Ovary (tissue), 10 donors: ENCODE measurements at places on chromosomes 4 and X. TPM values are rescaled to one million over a fixed set of nuclear protein-coding genes. Genes with fewer than 3 reads are reported as not detected.

GRCh38 chrX:44961817-44962607, 89.0 kb downstream of the KDM6A start:
- H3K27me3 ChIP-seq: no peaks in the 10 kb centered on the region
- H3K4me3 ChIP-seq: no peak overlapping the region
- H3K27ac ChIP-seq: no peak overlapping the region

GRCh38 chr4:125704726-125705125, 390.0 kb downstream of the FAT4 start:
- no peak for DNase-seq
- no peak overlapping the region for H3K4me3 ChIP-seq

GRCh38 chr4:126731062-126731461, 901.7 kb upstream of the INTU start:
- H3K36me3 ChIP-seq: no peaks in the 10 kb centered on the region
- no peak overlapping the region for H3K4me3 ChIP-seq
- no peak overlapping the region for H3K27ac ChIP-seq
- DNase-seq: no peak

- no peaks in the 10 kb centered on the region for H3K27me3 ChIP-seq
- H3K4me3 ChIP-seq: no peak overlapping the region
- H3K4me1 ChIP-seq: no peaks in the 10 kb centered on the region
- no peak for DNase-seq
These were observed 241.7 kb downstream of the SNCA start for GRCh38 chr4:89595125-89595789.

GRCh38 chrX:135484641-135485289, 35.7 kb upstream of the INTS6L start:
- H3K4me3 ChIP-seq: no peak overlapping the region
- H3K27ac ChIP-seq: no peak overlapping the region
- no peaks in the 10 kb centered on the region for H3K36me3 ChIP-seq
- H3K4me1 ChIP-seq: peaks cover 2% of the 10 kb centered on the region
- no peak for DNase-seq

DNA sequence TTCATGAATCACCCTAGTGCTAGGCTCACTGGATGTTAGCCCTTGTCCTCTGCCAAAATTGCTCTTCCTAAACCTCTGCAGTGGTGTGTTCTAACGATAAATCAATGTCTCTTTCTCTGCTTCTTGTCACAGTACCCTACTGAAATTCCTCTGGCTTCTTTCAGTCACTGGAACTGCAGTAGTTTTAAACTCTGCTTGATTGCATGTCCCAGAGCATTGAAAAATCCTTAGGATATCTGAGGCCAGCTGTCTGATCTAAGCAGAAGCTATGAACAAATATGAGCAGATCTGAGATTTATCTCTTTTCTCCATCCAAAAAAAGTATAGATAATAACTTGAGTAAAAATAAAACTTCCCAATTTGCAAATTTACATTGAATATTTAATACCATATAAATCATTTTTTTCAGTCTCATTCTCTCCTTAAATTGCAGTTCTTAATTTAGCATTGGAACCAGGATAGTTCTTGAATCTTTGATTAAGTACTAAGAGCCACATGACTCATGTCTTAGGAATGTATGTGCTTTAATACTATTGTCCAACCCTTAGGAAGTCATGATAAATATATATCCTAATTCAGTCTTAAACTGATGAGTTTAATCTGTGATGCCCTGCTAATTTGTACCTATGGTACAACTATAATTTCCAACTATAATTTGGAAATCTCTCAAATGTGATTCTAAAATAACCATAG, 169.7 kb downstream of the PDHA2 start:
- H3K4me1 ChIP-seq: no peaks in the 10 kb centered on the region
- no peak for DNase-seq
- H3K4me3 ChIP-seq: no peak overlapping the region
- H3K36me3 ChIP-seq: no peaks in the 10 kb centered on the region
- no peak overlapping the region for H3K27ac ChIP-seq

DNA sequence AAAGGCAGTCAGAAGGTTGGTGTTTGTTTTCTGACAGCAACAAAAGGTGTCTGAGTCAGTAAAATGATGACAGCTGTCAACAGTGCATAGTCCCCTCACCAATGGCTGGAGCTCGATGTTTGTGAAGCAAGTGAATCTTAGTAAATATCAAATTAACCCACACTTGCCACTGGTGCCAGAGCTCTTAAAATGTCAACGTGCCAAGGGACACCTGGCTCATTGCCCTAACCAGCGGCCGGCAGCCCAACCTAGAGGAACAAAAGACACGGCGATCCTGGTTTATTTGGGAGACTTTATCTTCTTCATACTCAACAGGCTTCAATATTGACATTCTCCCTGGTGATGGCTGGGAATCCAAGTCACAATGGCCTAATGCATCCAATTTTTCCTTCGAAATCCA, 143.4 kb downstream of the CPEB2 start:
- no peaks in the 10 kb centered on the region for H3K36me3 ChIP-seq
- no peak overlapping the region for H3K27ac ChIP-seq
- peaks cover 20% of the 10 kb centered on the region for H3K4me1 ChIP-seq

Gene PABPC4L
- total RNA-seq: 0.38 TPM

Gene BTK
- total RNA-seq: 3.6 TPM

Gene C4orf36
- 2.0 TPM for total RNA-seq

Gene NFKB1
- total RNA-seq: 31.7 TPM

Gene CT55
- total RNA-seq: not detected

Gene ASB5
- not detected for total RNA-seq
